ENCODE measurements at places on chromosomes 16 and 17. TPM values are rescaled to one million over a fixed set of nuclear protein-coding genes. Genes with fewer than 3 reads are reported as not detected.

KRT10 gene
- 107 TPM for total RNA-seq

IL21R gene
- 0.05 TPM for total RNA-seq

GP1BA gene
- not detected for total RNA-seq

INCA1 gene
- 1.3 TPM for total RNA-seq

ENPP7 gene
- not detected for total RNA-seq

ADAM11 gene
- 1.3 TPM for total RNA-seq

PPY gene
- not detected for total RNA-seq

HAP1 gene
- 1.5 TPM for total RNA-seq

MYH11 gene
- total RNA-seq: 0.05 TPM

KRT28 gene
- total RNA-seq: not detected
